SJCRH30 (cell line): ENCODE measurements at places on chromosomes 11 and 22.

- DNase-seq, result no peak
These were observed 429 bp downstream of the PGGHG start for GRCh38 chr11:289398-289711.

DNA sequence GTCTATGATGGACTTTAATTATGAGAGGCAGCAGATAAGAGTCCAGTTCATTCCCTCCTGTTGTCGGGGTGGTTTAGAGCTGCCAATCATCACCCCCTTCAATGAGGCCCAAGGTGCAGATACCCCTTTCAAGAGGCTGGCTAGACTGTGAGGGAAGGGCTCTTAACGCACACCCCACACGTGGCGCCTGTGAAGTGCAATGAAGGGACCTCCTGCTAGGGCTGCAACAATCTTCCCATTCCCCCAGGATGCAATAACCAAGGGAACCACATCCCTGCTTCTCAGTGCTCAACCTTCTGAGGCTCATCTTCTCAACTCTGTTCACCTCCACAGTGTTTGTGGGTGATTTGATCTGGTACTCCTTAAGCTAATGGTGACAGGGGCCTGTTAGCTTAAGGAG, 19.0 kb downstream of the TENM4 start:
- DNase-seq, result no peak

GRCh38 chr22:39150848-39151215, 1.6 kb downstream of the CBX7 start:
- no peak for DNase-seq

DNA sequence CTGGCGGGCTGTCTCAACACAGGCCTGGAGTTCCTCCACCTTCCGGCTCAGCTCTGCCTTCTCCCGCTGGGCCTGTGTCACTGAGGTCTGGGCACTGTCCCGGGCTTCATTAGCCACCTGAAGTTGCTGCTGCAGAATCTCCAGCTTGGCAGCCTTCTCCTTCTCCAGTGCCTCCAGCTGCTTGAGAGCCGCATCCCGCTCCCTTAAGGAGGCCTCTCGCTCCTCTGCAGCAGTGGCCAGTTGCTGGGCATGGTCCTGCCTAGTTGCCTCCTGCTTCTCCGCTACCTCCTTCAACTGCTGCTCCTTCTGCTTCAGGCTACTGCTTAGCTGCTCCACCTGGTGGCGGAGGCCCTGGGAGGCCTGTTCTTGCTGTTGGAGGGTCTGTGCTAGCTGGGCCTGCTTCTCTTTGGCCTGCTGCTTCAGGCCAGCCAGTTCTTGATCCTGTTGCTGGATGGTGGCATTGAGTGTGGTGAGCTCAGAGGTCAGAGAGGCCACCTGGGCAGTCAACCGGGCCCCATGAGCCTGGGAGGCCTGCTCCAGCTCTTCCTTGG, 16.9 kb downstream of the IL18BP start:
- DNase-seq, result no peak

DNA sequence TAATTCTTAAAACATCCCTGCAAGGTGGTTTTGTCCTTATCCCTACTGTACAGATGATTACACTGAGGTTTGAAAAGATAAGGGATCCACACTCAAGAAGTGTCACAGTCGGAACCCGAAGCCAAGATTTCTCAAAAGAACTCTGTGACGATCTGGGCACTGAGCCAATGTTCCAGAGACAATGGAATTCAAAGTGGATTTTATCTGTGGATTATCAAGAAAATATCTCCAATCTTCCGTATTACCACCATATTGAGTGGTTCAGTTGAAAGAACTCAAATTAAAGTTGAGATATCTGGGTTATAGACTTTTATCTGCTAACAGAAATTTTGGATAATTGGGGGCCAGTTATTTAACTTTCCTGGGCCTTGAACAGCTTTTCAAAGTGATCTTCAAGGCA, 100.0 kb upstream of the GRAMD1B start:
- no peak for DNase-seq

DNA sequence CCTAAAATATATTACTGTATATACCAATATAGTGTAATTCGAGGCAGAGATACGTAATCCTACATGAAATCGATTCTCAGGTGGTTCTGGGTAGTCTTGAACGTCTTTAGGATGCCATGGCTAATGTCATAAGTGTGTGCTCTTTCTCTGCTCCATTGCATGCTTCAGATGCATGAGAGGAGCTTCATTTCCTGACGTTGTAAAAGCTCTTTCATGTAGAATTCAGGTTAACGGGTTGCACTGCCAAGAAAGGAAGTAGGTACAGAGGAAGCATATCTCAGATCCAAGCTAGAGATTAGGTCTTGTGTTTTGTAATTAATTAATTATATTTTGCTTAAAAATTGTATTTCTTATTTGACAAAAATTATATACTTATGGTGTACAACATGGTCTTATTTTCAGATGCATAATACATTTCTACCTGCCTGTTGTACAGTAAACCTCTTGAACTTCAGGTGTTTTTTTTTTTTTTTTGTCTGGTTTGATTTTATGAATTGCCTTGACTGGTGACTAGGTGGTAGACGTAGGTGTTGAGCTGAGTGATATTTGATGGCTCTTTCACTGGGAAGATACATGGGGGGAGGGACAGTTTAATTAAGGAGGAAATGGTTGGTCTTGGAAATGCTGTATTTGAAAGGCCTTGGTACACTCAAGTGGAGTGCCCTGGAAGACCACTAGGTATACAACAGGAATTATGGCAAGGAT, 9.3 kb downstream of the NUP50 start:
- DNase-seq, result no peak

GRCh38 chr11:19889531-19889930, 176.9 kb downstream of the NAV2 start:
- DNase-seq, result no peak

GRCh38 chr22:30056015-30056414, 24.2 kb upstream of the HORMAD2 start:
- DNase-seq, result no peak
